ENCODE measurements at places on chromosomes 7 and 10.

DNA sequence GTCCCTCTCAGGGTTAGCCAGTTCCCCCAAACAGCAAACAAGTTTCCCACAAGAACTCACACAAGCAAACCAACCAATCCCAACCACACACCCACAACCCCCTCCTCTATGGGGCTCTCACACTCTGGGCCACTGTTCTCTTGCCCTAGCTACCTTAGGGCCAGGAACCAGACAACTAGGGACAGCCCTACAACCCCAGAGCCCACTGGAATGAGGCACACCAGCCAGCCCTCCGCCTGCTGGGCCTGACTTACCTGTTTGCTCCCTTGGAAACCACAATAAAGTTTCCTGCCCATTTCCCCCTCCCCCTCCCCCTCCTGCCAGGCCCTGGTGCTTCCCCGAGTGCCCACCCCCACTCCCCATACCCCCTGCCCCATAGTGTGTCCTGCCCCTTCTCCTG is 132.6 kb downstream of the WDR11 start:
- no peak for DNase-seq

GRCh38 chr10:45378914-45379726 is 5.1 kb downstream of the ALOX5 start:
- DNase-seq, result no peak

GRCh38 chr10:86199041-86199440 is 167.6 kb downstream of the GRID1 start:
- DNase-seq, result no peak

- no peak for DNase-seq
These were observed 175.4 kb downstream of the LSM5 start for GRCh38 chr7:32314761-32315160.

DNA sequence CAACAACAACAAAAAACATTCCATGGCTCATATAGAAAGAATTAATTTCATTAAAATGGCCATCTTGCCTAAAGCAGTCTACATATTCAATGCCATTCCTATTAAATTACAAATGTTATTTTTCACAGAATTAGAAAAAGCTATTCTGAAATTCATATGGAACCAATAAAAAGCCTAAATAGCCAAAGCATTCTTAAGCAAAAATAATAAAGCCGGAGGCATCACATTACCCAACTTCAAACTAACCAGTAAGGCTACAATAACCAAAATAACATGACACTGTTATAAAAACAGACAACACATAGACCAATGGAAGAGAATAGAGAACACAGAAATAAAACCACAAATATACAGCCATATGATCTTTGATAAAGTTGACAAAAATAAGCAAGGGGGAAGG is 330.4 kb downstream of the KIF20B start:
- no peak for DNase-seq

GRCh38 chr10:91796331-91797047 is 1.7 kb upstream of the TNKS2 start:
- DNase-seq, result peak; percentile 16

DNA sequence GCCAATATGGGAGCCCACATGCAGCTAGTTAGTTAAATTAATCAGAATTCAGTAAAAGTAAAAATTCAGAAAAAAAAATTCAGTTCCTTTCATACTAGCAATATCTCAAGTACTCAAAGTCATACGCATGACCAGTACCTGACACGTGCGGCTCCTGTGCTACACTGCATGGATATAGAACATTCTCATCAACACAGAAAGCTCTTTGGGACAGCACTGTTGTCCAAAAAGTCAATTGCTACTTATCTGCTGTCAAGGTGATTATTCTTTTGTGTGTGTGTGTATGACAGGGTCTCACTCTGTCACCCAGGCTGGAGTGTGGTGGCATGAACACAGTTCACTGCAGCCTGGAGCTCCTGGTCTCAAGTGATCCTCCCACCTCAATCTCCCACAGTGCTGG is 14.9 kb upstream of the ANAPC16 start:
- DNase-seq, result no peak
